Stimulated activated CD4-positive, alpha-beta T cell treated with anti-CD3 and anti-CD28 coated beads, Interleukin-1b, Interleukin-23, amount 100 ng/mL, for 48 hours (primary cell): ENCODE measurements at places on chromosomes 11 and 22.

- DNase-seq = no peak
These were observed 49.8 kb upstream of the BLID start for GRCh38 chr11:122165607-122166371.

- DNase-seq = peak; percentile 35
These were observed 20.8 kb upstream of the IL18BP start for GRCh38 chr11:71977743-71978418.

DNA sequence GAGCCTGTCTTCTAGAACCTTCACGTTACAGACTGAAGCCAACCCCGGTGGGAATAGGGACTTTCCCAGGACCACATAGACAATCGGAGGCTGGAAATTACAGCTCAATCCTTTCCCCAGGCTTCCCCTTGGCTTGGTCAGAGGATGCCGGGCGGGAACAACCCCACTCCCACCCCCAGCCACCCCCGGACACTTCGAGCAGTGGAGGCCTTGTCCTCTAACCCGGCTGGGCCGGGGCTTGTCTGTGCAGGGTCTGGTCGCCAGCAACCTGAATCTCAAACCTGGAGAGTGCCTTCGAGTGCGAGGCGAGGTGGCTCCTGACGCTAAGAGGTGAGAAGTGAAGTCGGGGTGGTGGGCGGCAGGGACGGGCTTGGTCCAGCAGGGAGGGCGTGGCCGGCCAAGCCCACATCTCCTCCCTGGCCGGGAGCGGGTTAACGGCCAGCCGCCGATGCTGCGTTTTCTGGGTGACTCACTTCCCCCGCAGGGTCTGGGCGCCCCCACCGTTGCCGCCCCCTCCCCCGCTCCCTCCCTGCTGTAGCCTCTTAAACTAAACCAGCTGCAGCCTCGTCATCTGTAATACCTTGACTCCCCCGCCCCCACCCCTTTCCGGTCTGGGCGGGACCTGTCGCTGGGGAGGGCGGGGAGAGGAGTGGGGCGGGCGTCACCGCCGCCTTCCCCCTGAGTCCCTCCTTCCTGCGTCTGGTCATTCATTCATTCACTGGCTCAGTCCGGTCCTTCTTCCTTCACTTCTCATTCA is 1.5 kb downstream of the LGALS1 start:
- DNase-seq = peak; percentile 93

DNA sequence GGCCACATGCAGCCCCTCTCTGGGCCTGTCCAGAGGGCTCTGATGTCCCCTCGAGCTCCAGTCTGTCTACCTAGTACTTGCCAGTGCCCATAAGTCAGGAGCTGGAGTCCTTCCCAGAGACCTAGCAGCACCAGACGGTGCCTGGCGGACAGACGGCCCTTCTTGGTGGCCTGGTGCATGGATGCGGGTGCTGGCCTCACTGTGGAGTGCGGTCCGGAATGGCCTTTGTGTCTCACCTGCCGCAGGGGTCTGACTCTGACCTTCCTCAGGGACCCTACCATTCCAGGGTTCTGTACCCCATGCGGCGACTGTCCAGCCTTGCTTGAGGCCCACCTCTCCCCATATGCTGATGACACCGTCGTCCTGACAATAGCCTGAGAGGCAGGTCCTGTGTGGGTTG is 29.4 kb upstream of the SMIM38 start:
- no peak for DNase-seq

GRCh38 chr11:15837901-15838489 is 518.4 kb downstream of the SOX6 start:
- no peak for DNase-seq

DNA sequence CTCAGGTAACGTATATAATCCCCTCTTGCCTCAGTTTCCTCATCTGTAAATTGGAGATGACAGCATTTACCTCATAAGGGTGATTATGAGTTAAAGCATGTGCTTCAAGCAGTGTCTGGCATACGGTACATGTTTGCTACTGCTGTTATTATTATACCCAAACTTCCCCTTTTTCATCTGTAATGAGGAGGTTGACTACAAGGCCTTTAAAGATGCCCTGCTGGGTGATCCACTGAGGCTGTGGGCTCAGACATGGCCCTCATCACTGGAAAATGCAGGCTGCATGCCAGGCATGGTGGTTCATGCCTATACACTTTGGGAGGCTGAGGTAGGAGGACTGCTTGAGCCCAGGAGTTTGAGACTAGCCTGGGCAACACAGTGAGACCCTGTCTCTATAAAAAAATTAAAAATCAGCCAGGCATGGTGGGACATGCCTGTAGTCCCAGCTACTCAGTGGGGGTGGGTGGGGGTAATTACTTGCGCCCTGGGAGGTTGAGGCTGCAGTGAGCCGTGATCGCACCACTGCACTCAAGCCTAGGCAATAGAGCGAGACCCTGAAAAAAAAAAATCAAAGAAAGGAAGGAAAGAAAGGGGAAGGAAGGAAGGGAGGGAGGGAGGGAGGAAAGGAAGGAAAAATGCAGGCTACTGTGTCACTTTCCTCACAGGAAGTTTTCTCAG is 4.3 kb downstream of the PIK3IP1 start:
- no peak for DNase-seq

DNA sequence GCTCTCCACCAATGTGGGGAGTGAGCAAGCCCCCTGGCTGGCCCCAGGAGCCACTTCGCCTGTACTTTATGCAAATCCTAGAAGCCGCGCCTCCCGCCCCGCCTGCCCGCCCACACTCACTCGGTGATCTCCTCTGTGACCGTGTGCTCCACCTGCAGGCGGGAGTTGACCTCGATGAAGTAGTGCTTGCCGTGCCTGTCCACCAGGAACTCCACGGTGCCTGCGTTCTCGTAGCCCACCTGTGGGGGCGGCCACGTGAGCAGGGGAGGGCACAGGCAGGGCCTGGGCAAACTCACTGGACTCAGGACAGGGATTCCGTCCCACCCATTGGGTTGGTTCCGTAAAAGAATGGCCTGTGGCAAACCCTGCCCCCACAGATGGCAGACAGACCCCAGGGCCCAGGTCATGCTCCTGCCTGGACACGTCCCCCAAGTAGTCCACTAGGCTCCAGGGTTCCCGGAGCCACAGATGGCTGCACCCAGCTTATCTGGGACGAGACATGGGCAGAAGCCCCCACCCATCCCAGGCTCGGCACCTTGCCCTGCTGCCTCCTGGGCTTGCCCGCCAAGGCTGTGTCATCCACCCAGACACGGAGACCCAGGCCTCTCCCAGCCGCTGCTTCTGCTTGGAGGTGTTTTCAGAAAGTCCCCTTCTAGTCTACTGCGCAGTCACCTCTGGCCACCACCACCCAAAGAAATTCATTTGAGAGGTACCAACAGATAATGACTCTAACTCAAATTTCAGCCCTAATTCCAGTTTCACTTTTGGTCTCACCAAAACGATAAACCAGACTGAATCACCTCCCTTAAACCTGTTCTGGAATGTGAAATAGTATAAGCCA is 12.1 kb downstream of the LRFN4 start:
- DNase-seq = peak; percentile 85

DNA sequence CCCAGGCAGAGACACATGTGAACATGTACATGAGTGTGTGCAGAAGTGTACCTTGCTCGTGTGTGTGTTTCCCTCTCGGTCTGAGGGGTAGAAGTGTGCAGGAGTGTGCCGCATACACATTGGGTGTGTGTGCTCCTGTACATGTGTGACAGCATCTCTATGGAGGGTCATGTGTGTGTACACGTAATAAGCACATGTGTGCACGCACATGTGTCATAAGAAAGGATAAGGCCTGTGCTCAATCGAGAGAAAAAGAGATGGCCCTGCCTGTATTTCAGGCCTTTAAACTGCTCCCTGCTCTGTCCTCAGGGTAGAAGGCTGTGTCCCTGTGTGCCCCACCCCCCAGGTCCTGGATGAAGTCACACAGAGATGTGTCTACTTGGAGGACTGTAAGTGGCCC is 61.8 kb downstream of the OTOG start:
- no peak for DNase-seq

DNA sequence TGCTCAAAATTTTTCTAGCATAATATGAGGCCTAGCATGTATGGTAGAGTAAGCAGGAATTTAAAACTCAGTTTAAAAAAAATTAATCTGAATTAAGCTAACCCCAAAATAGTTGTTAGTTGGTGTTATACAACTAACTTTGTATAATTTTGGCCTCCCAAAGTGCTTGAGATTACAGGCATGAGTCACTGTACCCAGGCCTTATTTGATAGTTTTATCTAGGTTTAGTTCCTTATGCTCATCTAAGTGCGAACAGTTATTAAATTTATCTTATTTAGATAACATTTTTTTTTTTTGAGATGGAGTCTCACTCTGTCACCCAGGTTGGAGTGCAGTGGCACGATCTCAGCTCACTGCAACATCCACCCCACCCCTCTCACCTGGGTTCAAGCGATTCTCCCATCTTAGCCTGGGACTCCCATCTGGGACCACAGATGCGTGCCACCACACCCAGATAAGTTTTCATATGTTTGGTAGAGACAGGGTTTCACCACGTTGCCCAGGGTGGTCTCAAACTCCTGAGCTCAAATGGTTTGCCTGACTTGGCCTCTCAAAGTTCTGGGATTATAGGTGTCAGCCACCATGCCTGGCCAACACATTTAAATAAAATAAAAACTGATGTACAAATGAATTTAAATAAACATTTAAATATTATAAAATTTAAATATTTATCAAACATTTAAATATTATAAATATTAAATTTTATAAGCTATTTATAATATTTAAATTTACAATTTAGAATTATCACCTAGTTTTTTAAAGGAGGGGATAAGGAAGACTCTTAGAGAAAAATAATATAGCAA is 7.5 kb downstream of the IL18 start:
- DNase-seq = no peak

DNA sequence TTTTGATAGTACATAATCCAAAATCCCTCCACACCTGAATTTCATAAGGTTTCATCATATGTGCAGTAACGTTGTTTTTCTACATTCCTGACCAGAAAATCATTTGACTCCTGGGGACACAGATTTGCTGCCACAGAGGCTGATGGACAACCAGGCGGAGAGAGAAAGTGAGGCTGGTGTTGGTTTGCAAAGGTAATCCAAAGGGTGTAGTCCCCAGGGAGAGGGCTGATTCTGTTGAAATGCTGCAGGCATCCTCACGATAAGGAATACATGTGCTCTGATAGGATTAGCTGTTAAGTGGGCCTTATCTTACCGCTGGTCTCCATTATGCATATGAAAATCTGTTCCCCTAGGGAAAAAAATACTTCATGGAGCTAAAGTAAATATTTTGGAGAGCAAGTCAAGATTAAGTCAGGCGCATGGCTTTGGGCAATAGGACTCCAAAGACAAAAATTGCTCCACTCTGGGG is 8.1 kb downstream of the APOL6 start:
- DNase-seq = no peak

DNA sequence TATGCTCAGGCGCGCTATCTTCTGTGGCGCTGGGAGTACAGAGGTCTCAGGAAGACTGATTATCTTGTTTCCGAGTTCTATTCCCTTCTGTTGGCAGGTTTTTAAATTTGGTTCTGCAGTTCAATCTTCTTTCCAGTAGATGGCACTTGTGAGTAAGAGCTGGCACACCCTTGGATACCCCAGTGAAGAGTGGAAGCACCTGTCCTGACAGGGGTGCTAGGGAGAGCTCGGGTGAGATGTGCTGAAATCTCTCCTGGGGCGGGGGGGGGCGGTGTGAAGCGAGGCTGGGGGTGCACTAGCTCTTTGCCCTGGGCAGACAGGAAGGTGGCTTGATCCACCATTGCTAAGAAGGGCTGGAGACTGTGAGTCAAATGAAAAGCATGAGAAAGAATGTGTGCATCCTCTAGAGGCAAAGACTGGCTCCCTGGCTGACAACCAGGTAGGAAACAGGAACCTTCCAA is 679.9 kb upstream of the CCDC179 start:
- DNase-seq = no peak

GRCh38 chr11:3153291-3153861 is 11.7 kb downstream of the OSBPL5 start:
- DNase-seq = no peak

DNA sequence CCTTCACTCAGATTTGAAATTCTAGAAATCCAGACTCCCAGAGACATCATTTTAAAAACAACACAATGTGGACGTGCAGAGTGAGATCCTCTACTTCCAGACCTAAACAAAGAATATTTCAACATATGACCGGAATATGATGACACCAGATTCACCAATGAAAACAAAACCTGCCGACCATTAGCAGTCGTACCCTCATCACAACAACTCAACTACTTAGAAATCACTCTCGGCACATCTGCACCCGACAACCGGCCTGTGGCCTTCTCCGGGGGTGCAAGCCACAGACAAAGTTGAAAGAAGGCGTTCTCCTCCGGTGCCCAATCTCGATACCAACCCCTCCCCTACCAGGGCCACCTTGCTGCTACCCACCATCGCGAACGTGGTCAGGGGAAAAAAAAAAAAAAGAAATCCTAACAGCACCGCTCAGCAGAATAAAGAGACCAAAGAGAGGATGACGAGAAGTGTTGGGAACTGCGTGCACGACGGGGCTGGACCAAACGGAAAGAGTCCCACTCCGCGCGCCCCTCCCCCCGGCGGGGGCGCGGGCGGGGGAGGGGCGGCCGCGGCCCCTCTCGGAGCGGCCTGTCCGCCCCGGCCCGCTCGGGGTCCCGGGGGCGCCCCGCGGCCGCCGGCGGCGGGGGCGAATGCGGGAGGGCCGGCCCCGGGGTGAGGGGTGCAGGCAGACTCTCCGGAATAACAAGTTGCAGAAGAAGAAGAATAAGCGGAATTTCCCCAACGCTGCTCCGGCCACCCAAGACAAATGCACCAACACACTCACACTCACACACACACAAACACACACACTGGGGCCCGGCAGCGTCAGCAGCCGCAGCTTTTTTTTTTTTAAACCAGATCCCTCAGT is 1.7 kb downstream of the PHF21A start:
- peak; percentile 50 for DNase-seq

GRCh38 chr11:122874991-122875390 is 7.6 kb upstream of the JHY start:
- DNase-seq = no peak

GRCh38 chr11:87548797-87549196 is 511.1 kb downstream of the TMEM135 start:
- DNase-seq = no peak

- DNase-seq = no peak
These were observed 110.6 kb upstream of the SERPIND1 start for GRCh38 chr22:20663137-20663828.

GRCh38 chr11:122478986-122479385 is 176.5 kb upstream of the UBASH3B start:
- DNase-seq = no peak

- DNase-seq = no peak
These were observed 912 bp downstream of the KREMEN1 start for GRCh38 chr22:29073618-29074275.

DNA sequence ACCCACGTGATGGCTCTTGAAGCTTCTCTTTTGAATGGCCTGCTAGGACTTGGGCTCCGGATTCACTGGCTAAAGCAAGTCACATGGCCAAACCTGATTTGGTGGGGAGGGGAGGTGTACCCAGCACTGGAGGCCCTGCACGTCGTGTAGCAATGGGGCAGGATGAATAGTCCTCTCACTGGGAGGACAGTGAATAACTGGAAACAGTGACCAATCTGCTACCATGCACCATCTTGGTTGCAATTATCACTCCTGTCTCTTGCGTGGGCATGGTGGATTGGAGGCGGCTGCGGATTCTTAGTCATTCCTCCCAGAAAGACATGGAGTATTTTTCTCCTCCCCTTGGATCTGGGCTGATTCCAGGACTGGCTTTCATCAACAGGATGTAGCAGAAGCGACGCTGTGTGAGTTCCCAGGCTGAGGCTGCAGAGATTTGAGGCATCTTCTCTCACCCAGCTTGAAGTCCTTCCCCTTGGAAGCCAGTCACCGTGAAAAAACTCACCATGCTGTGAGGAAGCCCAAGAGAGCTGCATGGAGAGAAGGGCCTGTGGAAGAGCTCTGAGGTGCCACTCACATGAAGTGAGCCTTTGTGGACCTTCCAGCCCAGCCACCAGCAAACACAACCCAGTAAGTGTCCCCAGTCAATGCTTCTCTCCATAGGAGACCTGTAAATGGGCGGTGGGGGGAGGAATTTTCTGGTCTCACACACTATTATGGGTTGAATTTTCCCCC is 70.4 kb downstream of the IGLL1 start:
- DNase-seq = no peak
